Sigmoid colon (tissue), 7 donors: ENCODE measurements at places on chromosomes 11 and 22. TPM values are rescaled to one million over a fixed set of nuclear protein-coding genes. Genes with fewer than 3 reads are reported as not detected.

DNA sequence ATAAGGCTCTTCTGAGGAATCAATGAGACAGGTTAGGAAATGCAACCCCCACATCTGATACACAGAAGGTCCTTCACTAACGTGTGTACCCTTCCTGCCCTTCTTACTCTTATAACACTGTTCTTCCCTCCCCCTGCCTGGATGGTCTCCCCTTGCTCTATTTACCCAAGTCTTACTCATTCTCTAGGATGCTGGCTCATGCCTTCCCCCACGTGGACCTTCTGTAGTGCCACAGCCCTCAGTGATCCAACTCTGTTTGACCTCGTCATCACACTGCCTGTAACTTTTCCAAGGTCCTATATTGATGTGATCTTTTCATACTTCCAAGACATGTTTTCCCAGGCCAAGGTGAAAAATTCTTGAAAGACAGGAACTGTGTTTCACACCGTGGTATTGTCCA is 79.8 kb downstream of the C11orf58 start:
- DNase-seq: peak; percentile 40

DNA sequence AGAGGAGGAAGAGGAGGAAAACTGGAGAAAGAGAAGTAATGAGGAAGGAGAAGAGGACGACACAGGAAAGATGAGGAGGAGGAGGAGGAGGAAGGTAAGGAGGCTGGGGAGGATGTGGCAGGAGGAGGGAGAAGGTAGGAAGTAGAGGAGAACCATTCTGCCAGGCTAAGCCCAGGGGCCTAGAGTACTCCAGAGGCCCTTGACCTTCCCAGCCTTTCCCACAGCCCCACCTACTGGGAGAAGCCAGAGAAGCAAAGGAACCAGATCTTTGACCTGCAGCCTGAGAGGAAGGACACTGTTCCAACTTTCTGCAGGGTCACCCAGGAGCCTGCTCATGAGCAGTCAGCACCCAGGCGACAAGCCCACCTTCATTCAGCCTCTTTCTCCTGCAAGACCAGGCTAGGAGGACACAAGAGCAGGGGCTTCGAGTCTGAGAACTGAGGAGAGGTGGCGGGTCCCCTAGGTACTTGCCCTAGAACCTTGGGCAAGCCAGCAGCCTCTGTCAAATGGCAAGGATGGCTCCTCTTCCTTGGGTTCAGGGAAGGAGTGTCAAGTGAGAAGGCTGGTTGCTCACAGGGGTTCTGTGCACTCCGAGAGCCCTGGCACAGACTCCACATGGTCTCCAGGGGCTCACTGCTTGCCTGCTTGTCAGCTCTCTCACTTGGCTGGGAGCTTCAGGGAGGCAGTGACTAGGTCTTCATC is 27.9 kb upstream of the OAF start:
- DNase-seq: peak; percentile 66

DNA sequence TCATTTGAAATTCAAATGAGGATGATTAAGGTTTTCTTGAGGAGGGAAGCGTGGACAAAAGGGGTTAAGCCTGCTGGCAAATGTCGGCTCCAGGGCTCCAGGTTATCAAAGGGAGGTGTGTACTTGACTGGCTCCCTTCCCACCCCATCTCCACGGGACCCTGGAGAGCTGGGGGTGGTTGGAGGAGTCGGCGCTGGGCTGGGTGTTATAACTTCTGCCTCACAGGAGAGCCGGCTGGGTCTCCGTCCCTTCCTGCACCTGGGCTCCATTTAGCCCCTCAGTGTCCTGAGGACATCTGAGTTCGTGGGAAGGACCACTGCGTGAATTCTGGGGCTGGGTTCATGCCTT is 15.6 kb downstream of the POU2F3 start:
- no peak for DNase-seq

- DNase-seq: no peak
Observed at GRCh38 chr11:84566671-84567070, 1060.5 kb downstream of the DLG2 start.

GRCh38 chr11:102552447-102553194 is 22.1 kb upstream of the MMP7 start:
- DNase-seq: no peak

GRCh38 chr11:33362051-33362910 is 105.1 kb downstream of the HIPK3 start:
- DNase-seq: no peak

DNA sequence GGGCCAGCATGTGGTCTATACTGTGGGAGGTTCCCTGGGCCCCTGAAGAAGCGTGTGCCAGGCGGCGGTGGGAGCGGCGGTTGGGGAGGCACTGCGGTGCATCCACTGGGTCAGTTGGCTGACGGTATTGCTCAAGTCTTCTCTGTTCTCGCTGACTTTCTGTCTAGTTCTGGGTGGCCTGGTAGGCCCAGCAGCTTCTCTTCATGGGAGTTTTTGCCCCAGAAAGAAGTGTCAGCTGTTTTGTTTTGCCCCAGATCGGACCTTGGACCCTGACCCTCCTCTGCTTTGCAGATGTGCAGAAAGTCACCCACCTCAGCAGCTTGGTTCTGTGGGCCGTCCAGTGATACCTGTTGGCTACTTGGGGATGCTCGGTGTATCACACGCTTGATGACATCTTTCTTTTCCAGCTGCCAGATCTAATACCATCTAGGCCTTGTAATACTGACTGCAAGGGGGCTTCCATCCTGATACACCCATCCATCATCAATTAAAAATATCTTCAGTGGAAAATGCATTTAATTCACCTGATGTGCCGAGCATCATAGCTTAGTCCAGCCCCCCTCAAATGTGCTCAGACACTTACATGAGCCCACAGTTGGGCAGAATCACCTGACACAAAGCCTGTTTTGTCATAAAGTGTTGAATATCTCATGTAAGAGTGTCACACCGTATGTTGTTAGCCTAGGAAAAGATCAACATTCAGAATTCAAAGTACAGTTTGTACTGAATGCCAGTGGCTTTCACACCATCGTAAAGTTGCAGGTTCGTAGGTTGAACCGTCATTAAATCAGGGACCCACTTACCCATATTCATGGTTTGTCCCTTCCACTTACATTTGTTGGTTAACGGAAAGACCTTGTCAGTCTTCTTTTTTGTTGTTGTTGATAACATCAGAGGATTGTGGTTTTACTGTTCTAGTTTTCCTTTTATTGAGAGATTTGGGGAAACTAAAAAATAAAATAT is 13.9 kb downstream of the ZBED4 start:
- no peak for DNase-seq

- DNase-seq: no peak
Observed at GRCh38 chr11:111172321-111172862, 73.1 kb upstream of the POU2AF2 start.

- DNase-seq: no peak
Observed at GRCh38 chr11:6022956-6023355, 7.6 kb downstream of the OR56A1 start.

GRCh38 chr22:44813416-44813815 is 61.0 kb downstream of the ARHGAP8 start:
- DNase-seq: no peak

GRCh38 chr11:112579282-112579681 is 318.6 kb upstream of the PLET1 start:
- DNase-seq: no peak

- no peak for DNase-seq
Observed at GRCh38 chr11:27720277-27720830, 20.1 kb upstream of the BDNF start.

DNA sequence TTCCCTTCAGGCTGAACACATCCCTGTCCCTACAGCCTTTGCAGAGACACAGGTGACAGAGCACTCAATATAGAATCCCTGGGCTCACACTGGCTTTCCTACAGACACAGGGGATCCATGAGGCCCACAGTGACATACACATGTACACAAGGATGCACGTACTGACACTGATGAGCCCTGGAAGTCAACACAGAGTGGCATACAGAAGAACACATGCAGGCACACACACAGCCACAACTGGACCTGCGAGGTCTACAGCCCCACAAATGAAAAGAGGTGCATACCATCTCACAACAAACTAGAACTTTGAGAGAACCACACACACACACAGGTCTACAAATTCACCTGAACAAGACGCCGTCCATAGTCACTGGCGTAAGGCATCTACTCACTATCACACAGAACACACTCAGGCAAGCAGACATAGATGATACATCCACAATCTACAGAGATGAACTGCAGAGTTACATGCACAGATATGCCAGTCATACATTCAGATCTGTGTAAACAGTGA is 3.5 kb upstream of the ZNF74 start:
- no peak for DNase-seq

GRCh38 chr22:46171940-46172339 is 21.6 kb downstream of the PPARA start:
- no peak for DNase-seq

DNA sequence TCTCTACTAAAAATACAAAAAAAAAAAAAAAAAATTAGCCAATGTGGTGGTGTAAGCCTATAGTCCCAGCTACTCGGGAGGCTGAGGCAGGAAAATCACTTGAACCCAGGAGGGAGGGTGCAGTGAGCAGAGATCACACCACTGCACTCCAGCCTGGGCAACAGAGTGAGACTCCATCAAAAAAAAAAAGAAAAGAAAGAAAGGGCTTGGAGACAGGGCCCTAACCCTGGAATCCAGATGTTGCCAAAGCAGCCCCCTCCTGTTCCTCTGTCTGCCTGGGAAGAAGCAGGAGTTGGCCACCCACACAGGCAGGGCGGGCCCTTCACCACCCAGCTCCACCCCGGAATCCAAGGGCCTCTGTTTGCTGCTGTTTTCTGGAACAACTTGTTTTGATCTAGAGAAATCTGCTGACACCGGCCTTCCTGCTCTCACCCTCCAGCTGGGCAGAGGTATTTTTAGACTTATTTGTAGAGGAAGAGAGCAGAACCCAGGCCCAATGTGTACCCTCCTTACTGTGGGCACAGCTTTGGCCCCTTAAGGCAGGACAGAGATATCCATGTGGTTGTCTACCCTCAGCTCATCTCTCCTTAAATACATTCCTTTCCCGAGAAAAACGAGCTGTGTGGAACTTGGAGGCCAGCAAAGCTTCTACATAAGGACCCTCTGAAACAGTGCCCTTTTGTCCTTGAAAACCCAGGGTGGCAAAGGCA is 2.7 kb upstream of the NEAT1 start:
- DNase-seq: peak; percentile 98

- no peak for DNase-seq
Observed at GRCh38 chr11:41935241-41935640, 475.8 kb upstream of the LRRC4C start.

- no peak for DNase-seq
Observed at GRCh38 chr11:11478687-11479086, 125.6 kb upstream of the CSNK2A3 start.

DNA sequence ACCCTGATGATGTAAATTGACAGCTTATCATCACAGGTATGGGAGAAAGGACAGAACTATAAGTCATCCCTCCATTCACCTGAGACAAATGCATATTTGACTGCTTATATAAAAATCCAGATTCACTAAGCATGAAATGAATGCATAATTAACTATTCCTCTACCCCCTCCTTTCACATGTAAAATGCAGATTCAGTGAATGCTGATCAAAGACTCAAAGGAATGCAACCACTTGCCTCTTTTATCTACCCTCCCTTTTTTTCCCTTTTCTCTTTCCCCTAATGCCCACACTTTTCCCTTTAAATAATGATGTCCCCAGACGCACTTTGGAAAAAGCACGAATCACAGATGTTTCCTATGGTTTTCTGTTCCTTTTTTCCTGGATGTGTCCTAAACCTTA is 4.5 kb upstream of the PLAAT4 start:
- no peak for DNase-seq

DNA sequence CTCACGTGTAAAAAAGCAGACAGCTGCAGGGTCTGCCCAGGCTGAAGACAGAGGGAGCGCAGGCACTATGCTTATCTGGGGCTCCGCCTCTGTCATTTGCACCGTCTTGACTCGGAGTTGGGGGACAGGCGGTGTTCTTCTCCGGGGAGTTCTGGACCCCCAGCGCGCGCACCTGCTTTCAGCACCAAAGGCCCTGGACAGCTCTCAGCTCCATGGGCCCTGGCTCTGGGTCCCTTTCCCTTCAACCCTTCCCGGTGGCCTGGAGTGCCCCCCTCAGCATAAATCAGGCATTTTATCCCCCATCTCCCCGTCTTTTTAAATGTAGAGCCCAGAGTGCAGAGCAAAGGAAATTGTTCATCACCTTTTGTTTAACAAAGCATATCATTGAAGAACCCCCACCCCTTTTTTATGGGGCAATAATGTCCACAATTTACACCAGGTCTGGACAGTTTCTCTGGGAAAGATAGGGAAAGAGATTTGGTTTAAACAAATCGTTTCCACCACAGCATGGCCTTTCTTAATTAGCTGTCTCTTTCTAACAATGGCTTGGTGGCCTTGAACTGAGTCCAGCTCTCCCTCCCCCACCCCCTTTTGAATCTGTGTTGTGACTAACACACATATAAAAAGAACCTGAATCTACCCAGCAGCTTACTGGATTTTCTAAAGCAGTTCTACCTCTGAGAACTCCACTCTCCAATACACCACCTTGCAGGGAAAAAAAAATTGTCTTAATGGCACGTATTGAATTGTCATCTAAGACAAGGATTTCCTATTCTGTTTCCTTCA is 1.7 kb downstream of the SEZ6L start:
- no peak for DNase-seq

- no peak for DNase-seq
Observed at GRCh38 chr11:76781046-76781801, 1.9 kb upstream of the TSKU start.

DNA sequence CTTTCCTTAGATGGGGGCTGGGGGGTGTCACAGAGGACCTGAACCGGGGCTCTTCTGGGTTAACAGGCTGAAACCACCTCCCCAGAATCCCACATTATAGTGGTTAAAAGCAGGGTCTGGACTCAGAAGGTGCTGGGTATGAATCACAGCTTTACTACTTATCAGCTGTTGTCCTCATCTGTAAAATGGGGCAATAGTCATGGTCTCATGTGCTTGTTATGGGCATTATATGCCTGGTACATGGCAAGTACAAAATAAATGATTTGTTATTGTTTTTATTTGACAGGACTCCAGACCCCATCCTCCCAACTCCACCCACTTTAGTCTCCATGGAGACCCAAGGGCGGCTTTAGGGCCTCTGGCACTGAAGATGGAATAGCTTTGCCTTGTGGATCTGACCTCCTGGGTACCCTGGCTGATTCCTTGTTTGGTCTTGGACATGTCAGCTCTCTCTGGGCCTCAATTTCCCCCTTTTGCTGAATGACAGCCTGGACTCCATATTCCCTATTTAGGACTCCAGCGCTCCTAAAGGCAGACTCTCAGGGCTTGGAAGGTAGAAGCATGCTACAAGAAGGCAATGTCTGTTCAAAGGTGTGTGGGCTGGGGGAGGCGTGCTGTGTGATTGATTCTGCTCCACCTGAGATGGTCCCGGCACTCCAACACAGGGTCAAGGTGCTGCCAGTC is 812 bp upstream of the SMTN start:
- no peak for DNase-seq

OR2AT4 gene
- not detected for polyA plus RNA-seq

HTR3B gene
- polyA plus RNA-seq: not detected

MYO7A gene
- 1.8 TPM for polyA plus RNA-seq

TRIM66 gene
- polyA plus RNA-seq: 0.60 TPM

DGCR6L gene
- polyA plus RNA-seq: 38.6 TPM

NFAM1 gene
- 3.1 TPM for polyA plus RNA-seq

OR51B2 gene
- polyA plus RNA-seq: not detected

CYB5R2 gene
- 7.8 TPM for polyA plus RNA-seq

UBASH3B gene
- polyA plus RNA-seq: 3.2 TPM
